ENCODE measurements at places on chromosomes 12 and 14. TPM values are rescaled to one million over a fixed set of nuclear protein-coding genes. Genes with fewer than 3 reads are reported as not detected.

The C3AR1 gene
- 0.76 TPM for total RNA-seq

The HOXC12 gene
- total RNA-seq = not detected

The YBX3 gene
- 394 TPM for total RNA-seq

The CLEC4C gene
- total RNA-seq = not detected

The PRB4 gene
- not detected for total RNA-seq

The LALBA gene
- not detected for total RNA-seq

The VAMP1 gene
- total RNA-seq = 1.6 TPM

The PPP1R1A gene
- total RNA-seq = not detected

The NAV3 gene
- 0.52 TPM for total RNA-seq

The RAD9B gene
- total RNA-seq = 0.44 TPM

The KERA gene
- total RNA-seq = not detected

- ATAC-seq = no peak
These were observed 260.5 kb downstream of the ADAMTS20 start for GRCh38 chr12:43291516-43291915.

- no peak for ATAC-seq
These were observed 34.7 kb upstream of the VASH1 start for GRCh38 chr14:76726551-76726970.

DNA sequence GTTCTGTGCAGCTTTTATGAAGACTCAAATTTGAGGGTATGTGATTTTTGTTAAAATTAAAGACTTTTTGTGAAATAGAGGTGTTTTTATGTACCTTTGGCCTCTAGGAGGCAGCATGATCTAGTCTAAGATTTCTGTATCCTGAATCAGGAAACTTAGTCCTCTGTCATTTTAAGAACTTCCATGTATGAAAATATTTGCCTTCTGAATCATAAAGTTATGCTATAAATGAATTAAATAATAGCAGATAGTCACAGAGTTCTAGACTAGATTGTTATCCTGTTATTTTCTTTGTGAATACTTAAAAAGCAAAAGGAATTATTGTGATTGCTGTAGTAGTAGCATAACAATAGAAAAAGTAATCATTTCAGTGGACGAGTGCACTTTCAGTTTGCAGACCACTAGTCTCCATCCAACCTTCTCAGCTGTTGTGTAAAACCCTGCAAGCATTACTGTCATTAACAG lies 56.3 kb downstream of the FGD4 start:
- ATAC-seq = peak; percentile 50

- ATAC-seq = no peak
These were observed 80.2 kb downstream of the SLC4A8 start for GRCh38 chr12:51504851-51505250.

- peak; percentile 79 for ATAC-seq
These were observed 84.2 kb downstream of the EFCAB11 start for GRCh38 chr14:89870316-89870715.

DNA sequence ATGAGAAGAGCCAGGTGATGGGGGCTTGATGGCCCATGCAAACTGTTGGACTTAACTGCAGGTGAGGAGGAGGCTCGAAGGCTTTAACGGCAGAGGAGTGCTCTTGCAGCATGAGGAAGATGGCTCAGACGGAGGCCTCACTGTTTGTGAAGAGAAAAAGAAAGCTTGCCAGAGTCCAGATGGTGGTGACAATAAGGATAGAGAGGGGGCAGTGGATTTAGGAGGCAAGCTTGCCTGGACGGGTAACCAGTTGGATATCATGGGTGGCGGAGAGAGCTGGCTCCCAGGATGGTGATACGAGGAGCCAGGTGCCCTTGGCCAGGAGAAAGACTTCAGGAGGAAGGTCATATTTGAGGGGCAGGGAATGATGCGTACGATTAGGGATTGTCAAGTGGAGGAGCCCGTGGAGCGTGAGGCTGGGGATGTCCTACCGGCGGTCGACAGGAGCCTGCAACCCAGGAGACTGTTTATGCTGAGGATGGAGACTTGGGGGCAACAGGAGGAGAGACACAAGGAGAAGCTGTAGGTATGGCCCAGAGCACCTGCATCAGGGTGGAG lies 71.8 kb downstream of the CACNA1C start:
- no peak for ATAC-seq

GRCh38 chr14:100078997-100079725 lies 13.9 kb downstream of the EVL start:
- ATAC-seq = no peak

GRCh38 chr12:105674871-105675699 lies 344.6 kb downstream of the C12orf75 start:
- ATAC-seq = no peak

GRCh38 chr14:33229269-33229929 lies 290.7 kb downstream of the NPAS3 start:
- ATAC-seq = no peak

DNA sequence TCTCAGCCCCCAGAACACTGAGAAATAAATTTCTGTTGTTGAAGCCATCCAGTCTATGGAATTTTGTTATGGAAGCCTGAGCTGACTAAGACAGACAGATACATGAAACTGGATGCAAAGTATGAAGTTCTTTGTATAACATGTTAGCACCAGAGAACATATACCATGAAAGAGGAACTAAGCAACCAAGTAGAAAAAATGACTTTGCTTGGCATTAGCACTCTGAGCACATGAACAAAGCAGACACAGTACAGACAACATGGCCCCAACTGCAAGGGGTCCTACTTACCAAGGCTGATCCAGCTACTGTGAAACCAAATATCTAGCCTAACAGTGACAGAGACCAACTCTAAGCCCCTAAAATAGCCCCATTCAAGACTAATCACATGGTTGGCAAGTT lies 13.8 kb downstream of the EXOC5 start:
- no peak for ATAC-seq

- ATAC-seq = no peak
These were observed 13.0 kb downstream of the PELI2 start for GRCh38 chr14:56131004-56131864.

DNA sequence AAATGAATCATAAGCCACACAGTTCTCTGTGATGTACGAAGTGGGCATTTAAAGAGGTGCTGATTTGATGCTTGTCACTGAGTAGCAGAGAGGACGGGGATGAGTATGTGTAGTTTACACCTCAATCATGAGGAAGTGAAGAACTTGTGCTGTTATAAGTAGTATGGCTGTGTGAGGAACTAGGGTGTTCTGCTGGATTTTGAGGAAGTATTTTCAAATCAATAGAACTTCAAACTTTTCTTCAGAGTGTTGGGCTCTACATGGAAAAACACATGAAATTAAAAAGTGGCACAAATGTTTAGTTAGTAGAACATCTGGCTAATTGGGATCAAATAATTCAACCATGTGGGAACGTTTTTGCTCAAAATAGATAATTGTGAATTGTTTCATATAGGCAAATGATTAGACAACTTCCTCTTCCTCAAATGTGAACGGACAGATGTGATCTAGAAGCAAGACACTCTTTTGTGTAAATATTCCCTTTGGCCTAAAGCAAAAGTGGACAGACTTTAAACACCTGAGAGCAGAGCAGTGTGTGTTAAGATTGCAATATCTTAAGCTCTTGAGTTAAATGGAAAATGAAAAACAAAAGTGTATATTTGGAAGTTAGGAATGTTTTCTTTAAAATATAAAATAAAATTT lies 168.5 kb downstream of the NAV3 start:
- no peak for ATAC-seq

DNA sequence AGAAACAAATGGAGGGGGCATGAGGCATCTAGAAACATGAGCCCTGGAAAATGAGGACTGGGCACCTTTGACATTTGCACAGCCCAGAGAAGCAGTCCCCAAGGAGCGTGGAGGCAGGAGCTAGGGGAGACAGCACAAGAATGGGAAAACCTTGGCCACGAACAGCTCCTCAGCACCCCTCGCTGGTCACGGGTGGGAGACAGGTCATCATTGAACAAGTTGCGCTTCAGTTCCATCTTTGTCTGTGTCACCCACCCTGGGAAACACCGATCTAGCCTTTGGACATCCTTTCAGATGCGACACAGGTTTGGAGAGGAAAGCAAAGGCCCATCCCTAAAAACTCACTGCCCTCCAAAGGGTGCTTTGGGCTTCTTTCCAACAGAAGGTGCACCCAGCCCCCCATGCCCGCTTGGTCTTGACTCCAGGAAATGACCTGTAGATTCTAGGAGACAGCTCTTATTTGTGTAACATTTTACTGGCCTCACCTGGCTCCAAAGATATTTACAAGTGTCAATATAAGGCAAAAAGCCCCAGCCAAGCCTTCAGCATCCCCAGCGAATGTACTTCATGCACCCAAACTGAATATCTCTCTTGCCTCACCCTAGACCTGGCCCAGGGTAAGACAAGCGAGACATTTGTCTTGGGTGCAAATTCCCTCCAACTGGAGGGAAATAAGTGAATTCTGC lies 28.8 kb upstream of the CLMN start:
- ATAC-seq = no peak

DNA sequence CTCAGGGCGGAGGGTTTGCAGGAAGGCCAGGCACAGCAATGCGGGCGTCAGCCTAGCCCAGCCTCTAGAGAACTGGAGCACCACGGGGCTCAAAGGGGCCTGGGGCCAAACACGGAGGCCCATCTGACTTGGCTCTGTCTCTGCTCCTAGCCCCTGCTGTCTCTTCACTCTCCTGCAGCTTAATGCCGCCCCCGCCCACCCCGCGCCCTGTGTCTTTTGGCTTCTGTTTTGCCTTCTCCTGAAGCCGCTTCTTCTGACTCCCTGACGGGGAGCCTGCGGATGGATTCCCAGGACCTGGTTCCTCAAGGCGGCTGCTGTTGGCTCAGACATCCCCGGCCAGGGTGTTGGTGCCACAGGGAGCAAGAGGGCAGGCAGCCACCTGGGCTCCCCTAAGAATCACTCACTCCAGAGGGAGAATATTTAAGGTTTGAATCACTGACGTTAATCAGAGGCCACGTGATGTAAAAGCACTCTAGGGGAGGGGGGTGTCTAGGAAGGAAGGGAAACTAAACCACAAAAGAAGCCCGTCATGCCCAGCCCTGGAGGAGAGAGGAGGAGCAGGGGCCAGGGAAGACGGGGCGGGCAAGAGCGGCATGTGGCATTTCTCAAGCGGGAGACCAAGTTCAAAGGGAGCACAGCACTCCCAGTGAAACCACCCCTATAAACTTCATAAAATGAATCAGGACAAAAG lies 36.9 kb upstream of the PRMT8 start:
- peak; percentile 77 for ATAC-seq

DNA sequence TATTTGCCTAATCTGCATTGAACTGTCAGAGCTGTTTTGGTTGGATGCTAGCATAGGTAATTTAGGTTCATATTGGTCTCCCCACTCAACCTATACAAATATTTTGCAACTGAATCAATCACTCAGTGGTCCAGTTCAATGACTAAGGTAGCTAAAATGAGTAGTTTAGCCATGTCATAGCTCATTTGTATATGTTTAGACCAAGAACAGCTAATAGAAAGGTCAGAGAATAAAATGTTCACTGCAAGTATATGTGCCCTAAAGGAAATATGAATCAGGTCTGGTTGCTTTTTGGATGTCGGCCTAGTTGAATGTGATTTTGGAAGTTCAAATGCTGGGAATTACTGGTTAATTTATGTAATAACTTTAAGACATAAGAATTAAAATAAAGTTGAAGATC lies 883.9 kb downstream of the LRFN5 start:
- no peak for ATAC-seq

GRCh38 chr12:12811343-12811742 lies 1.8 kb upstream of the DDX47 start:
- ATAC-seq = no peak

DNA sequence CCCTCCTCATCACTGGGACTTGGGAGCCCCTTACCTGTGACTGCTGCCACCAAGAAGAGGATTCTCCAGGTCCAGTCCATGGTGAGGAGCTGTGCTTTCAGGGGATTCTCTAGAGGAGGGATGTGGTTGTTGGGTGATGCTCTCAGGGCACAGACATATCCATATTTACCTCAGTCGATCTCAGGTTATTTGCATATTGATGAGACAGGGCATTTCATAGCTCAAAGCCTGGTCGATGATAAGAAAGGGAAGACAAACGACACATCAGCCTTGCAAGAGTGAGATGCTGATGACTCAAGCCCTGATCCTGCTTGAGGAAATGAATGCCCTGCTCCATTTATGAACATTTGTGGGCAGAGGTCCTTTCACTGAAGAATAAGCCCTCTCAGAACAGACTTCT lies 981.0 kb downstream of the TMEM121 start:
- no peak for ATAC-seq

DNA sequence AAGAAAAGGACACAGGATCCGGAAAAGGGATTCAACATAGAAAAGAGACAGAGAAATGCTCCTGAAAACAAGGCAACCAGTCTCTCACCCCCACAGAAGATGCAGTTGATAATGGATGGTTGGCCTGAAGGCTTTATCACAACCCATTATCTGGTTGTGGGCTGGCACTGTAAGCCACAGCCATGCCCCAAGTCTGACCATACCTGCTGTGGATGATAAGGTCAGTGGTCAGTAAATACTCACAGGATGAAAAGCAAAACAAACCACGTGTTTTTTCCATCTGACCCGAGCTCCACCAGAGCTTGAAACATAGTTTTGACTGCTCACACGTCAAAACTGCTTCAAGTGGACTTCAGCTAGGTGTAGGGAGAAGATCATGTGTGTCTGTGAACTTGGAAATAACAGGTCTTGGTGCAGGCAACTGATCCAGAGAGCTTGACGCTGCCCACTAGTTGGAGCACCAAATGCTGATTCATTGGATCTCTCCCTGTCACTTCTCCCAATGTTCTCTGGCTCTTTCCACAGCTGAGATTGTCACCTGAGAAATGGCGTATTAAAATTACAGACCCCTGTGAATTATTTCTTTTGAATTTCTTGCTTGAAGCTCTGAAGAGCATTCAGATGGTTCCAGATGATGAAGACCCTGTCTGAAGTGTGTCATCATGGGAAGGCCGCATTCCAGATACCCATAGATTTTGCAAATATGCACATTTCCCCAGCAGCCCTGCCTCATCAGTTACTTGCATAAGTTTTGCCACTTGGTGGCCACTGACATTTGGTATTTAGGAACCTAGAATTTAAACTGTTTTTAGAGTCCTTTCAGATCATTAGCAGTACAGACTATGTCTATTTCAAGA lies 8.5 kb downstream of the TMEM233 start:
- ATAC-seq = no peak

GRCh38 chr12:82835217-82835616 lies 148.5 kb downstream of the TMTC2 start:
- no peak for ATAC-seq

GRCh38 chr12:91441246-91441645 lies 258.6 kb upstream of the DCN start:
- no peak for ATAC-seq

GRCh38 chr12:132046561-132046960 lies 96.8 kb downstream of the EP400 start:
- no peak for ATAC-seq

DNA sequence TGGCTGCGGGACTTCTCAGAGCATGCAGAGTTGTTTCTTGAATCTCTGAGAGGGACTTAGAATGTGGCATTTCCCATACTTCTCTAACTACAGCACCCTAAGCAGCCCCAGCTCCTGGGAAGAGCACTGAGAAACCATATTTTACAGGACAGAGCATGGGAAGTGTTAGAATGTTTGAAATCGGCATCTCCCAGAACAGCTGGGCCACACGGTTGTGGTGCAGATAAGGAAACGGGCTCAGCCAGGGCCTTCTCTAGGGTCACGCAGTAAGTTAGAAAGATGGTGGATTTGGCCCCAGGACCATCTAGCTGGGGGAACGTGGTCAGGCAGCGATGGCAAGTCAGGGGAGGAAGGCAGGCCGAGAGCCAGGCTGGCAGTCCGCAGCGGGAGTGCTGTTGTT lies 10.5 kb upstream of the HHIPL1 start:
- ATAC-seq = no peak

GRCh38 chr14:60087668-60088067 lies 4.1 kb upstream of the PCNX4 start:
- no peak for ATAC-seq

- no peak for ATAC-seq
These were observed 51.3 kb downstream of the IQSEC3 start for GRCh38 chr12:117816-118345.

- ATAC-seq = no peak
These were observed 170.1 kb upstream of the RTL1 start for GRCh38 chr14:101073598-101073965.

Measured in esophagus mucosa (tissue), 1 donor.